ENCODE measurements at places on chromosomes 2 and 18.

- no peak for DNase-seq
These were observed 75.7 kb upstream of the CDCA7 start for GRCh38 chr2:173278794-173279526.

DNA sequence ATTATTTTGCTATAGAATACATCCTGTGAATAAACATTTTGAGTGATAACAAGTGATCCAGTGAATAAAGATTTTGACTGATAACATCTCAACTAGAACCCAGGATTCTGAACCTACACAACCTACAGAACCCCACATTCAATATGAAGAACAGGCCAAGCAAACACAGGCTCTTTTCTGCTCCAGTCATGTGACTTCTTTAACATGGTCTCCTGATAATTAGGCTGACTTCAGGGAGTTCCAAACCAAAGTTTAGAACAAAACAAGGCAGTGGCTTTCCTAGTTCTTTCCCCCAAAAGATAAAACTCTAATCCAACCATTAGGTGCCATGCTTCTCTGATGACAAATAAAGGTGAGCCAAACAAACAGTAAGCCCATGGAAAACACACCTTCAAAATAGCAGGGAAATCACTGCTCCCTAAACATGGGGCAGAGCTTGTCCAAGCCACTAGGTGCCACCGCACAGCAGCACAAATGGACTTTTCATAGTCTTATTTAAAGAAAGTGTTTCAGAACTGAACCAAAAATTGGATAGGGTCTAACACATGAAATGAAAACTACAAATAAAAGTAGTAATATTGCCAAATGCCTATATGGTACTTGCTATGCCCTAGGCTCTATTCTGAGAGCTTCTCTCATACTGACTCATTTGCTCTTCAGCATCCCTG lies 95.3 kb downstream of the EVA1A start:
- DNase-seq: no peak

- no peak for DNase-seq
These were observed 35.5 kb downstream of the TMEFF2 start for GRCh38 chr2:192159208-192159607.

- DNase-seq: peak; percentile 53
These were observed 39.5 kb downstream of the CYTIP start for GRCh38 chr2:157404363-157404762.

DNA sequence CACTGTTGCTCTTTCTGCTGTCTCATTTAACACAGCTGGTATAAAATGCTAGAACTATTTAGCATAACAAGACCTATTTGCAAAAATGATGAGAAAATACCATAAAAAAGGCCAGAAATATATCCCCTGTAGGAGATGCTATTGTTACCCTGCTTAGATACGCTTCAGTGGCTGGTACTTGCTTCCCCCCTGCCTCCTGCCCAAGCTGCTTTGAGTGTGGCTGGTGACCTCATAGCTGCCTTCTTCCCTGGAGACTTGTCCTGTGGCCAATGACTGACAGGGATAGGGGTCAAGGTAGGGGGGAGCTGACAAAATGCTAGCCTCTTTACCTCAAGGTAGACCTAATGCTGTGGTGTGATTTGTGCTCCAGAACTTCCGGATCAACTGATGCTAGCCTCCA lies 150.2 kb upstream of the ZEB2 start:
- no peak for DNase-seq

DNA sequence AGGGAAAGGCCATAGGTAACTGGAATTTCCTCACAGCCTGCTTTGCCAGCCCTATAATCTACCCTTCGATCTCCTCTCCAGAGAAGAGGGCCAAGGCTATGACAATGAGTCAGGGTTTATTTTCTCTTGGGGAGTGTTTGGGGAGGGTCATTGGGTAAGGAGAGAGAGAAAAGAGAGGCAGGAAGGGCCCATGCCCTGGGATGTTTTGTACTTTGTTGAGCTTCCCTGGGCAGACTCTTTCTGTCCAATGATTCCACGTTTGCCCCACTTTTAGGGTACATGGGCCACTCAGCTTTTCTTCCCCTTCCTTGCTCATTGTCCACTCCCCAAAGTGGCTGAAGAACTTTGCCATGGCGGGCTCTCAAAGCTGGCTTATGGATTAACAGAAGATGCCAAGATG lies 224.2 kb downstream of the ALK start:
- DNase-seq: no peak
